Fibroblast of the conjunctiva (primary cell): ENCODE measurements at places on chromosomes 5 and 9.

DNA sequence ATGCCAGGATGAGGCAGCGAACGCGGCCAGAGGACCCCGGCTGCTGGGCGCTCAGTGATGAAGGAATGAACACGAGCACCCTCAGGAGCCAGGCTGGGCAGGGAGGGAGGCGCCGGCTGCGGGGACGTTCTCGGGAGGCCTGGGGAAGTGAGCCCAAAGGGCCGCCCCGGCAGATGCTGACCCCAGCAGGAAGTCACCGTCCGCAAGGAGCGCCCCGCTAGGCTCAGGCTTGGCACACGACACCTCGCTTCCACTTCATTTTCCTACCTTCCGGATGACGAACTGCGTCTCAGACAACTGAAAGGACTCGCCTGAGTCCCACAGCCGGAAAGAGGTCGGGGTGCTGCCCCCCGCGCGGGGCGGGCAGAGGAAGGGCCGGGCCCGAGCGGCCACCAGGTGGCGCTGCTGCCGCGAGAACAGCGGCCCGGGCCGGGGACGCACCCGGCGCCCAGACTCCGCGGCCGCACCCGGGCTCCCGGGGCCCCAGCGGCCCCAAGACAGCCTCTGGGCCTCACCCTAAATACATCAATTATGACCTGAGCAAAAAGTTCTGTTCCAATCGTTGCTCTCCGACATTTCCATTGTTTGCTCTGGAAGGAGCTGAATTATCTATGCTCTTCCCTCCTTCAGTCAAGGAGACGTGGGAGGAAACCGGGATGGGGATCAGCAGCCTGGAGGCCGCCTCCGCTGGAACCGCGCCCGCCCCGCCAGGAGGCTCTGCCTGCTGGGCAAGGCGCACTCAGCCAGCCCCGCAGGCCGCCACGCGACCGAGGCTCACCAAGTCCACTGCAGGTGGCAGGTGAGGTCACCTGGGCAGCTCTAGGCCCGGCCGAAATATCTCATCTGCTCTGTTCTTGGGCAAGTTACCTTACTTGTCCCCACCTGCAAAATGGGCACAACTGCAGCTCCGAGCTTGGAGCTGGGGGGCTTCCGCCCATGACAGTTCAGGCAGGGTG lies 107.0 kb downstream of the ZNF354C start:
- peak; percentile 29 for DNase-seq

- DNase-seq: no peak
Observed at GRCh38 chr9:137218754-137219271, 3.2 kb downstream of the RNF208 start.

DNA sequence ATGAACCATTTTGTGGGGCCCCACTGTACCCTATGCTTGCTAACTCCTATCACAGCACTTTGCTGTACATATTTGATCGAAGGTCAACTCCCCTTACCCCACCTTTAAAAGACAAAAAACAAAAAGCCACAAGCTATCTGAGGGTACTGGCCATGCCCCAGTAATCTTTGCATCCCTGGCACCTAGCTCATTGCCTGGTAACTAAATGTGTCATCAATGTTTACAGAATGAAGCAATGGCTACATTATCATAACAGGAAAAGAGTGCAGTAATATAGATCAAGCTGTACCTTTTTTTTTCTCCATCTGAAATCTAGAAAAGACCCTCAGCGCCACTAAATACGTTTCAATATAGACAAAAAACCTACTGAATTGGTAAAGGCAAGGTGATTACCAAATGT lies 188.0 kb downstream of the ELAVL2 start:
- DNase-seq: no peak

- no peak for DNase-seq
Observed at GRCh38 chr5:41266377-41266776, 53.0 kb upstream of the C6 start.

DNA sequence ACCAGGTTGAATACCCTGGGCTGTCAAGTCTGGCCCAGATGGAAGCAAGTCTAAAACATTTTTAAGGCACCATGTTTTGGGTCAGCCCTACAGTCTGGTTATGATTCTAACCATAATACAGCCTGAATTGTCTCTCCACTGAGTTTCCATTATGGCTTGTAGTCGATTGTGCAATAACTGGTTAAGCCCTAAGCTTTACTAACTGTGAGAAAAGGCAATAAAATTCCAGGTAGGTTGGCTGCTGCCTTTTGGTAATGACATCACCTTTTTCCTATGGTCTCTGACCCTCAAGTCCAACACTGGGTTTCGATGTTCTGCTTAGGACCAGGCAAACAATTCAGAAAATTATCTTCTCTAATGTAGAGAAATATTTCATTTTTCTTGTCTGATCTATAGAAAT lies 243.3 kb downstream of the ACTL7B start:
- DNase-seq: no peak
